ENCODE measurements at places on chromosomes 5 and 9.

DNA sequence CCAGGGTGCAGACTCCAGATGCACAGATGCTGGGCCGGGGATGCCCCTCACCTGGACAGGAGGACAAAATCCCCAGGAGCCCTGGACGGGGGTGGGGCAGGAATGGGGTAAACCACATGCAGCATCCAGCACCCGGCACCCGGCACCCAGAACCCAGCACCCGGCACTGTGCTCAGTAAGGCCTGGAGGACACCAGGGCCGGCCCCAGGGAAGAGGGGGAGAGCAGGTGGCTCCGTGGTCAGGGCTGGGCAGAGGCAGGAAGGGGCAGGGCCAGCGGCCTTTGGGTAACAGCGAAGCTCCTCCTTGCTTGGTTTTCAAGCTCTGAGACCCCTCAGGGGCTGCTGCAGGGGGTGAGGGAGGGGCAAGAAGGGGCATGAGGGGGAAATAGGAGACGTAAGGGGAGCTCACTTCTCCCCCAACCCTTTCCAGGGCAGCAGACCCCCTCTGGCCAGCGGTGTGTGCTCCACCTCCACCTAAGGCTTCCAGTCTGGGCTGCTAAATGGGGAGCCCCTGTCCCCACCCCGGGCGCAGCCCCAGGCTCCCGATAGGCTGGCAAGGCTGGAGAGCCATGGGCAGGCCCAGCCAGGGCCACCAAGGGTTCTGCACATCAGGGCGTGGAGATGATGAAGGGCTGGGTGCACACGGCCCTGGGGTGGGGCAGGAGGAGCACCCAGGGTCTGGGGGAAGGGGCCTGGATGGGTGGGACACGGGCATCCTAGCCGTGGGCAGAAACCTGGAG, 17.8 kb upstream of the SLC6A19 start:
- DNase-seq, result no peak

GRCh38 chr5:147187099-147187540, 47.7 kb upstream of the STK32A start:
- DNase-seq, result no peak

- no peak for DNase-seq
These were observed 112.8 kb upstream of the SLC25A48 start for GRCh38 chr5:135721548-135722090.

DNA sequence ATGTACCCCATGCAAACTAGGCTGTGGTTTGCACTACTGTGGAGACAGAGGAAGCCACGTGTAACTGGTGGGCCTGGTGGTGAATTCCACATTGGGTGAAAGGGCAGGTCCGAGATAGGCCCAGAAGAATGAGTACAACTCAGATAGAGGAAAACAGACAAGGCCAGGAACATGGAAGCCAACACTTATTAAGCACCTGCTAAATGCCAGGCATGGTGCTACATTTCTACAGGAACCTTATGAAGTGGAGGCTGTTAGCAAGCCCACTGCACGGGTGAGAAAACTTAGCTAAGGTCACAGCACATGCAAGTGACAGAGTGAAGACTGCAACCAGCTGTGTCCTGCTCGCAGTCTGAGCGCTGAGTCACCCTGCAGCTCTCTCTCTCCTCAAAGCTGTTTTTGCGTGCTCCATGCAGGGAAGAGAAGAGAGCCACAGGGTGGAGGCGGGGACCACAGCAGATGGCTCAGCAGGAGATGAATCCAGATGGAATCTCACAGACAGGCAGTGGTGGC, 65.5 kb upstream of the SPTLC1 start:
- DNase-seq, result no peak

DNA sequence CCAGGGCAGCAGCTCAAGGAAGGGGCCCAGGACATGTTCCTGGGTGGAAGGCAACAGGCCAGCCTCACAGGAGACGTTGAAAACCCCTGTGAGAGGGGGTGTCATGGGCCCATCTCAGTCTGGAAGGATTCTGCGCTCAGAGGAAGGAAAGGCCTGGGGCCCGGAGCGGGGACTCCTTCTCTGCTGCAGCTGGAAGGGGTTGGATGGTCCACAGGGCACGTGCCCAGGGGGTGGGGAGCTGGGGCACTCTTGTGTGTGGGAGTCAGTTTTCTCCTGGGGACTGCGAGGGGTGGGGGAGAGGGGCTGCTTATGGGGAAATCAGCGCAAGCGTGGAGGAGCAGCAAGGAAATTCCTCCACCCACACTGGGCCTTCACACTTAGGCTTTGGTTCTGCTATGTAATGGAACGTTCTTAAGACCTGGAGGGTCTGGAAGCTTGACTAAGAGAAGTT, 2.9 kb upstream of the LPCAT1 start:
- DNase-seq, result no peak

DNA sequence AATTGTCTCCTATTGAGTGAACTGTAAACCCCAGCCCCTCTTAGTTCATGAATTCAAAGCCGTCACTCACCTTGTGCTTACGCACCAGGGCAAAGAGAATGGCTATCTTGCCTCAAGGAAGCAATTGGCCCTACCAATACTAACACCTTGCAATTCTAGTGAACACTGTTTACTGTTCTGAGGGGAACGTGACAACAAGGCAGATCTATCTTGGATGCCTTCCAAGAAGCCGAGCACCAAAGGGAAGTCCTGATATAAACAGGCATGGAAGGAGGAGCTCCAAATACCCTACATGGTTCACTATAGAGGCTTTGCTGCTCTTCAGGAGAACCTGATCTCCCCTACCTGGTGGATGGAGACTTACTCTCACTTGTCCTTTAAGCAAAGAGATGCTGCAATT, 1.7 kb upstream of the PLPPR1 start:
- DNase-seq, result no peak

DNA sequence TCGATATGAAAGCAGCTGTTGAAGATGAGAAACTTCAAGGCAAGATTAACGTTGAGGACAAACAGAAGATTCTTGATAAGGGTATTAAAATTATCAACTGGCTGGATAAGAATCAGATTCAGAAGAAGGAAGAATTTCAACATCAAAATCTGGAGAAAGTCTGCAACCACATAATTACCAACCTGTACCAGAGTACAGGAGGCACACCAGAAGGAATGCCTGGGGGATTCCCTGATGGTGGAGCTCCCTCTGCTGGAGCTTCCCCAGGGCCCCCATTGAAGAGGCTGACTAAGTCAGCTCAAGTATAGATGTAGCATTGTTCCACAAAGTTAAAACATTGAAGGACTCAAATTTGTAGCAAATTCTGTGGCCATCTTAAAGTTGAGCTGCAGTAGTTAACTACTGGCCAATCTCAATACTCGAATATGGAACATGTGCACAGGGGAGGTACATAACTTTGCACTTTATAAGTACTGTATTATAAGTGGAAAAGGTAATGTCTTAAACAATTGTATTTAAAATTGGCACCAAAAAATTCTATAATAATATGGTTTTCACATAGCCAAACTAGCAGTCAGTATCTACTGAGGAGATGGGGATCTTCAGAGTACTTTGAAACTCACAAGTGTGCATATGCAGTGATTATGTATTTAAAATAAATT, 237.5 kb downstream of the CHSY3 start:
- no peak for DNase-seq

GRCh38 chr5:159301466-159301865, 28.8 kb downstream of the IL12B start:
- DNase-seq, result no peak

DNA sequence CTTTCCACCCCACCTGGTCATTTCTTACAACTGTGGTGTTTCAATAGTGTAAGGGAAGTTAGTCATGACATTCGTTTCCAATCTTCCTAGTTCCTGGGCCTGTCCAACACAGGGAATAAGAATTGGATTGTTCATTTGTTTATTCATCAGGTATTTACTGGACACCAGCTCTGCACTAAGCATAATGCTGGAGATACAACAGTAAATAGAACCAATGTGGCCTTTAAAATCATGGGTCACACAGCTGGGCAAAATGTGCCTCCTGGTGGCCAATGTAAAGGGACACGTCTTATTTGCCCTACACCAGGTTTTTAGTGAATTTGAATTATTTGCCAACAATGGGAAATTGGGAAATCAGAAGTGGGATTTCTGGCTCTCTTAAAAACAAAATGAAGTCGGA, 10.4 kb downstream of the ABLIM3 start:
- no peak for DNase-seq
